Activated naive CD4-positive, alpha-beta T cell treated with anti-CD3 and anti-CD28 coated beads, Interleukin-2, amount 50 U/mL, for 72 hours (primary cell): ENCODE measurements at places on chromosomes 11 and 22. TPM values are rescaled to one million over a fixed set of nuclear protein-coding genes. Genes with fewer than 3 reads are reported as not detected.

GRCh38 chr11:40168414-40168813 lies 1291.0 kb downstream of the LRRC4C start:
- DNase-seq: no peak

OR4D5 gene
- not detected for total RNA-seq

MS4A13 gene
- not detected for total RNA-seq

ATG2A gene
- 26.8 TPM for total RNA-seq

DNA sequence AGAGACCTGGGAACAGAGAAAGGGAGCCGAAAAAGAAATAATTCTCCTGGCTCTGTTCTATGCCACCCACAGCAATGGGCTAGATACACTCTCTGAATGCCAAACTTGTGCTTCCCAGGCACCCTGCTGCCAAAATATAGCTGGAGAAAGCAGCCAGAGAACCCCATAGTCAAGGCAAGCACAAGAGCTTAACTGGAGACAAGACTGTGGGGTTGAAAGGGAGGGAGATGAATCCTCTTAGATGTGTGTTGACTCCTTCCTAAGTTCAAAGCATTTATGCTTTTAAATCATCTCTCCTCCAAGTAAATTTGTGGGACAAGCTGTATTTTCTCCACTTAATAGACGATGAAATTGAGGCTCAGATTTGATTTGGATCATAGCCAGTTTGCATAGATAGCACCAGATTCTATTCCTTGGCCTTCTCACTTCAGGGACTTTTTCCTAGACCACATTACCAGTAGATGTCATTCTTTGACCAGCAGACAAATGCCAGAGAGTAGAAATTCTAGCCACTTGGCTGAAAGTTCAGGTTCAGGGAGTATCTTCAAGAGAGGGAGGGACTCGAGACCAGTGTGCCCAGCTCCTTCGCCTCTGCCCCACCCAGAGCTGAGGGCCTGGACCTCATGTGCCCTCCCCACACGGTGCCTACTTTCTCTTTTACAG lies 16.5 kb upstream of the ETS1 start:
- DNase-seq: no peak

ANKRD49 gene
- total RNA-seq: 18.1 TPM

DNA sequence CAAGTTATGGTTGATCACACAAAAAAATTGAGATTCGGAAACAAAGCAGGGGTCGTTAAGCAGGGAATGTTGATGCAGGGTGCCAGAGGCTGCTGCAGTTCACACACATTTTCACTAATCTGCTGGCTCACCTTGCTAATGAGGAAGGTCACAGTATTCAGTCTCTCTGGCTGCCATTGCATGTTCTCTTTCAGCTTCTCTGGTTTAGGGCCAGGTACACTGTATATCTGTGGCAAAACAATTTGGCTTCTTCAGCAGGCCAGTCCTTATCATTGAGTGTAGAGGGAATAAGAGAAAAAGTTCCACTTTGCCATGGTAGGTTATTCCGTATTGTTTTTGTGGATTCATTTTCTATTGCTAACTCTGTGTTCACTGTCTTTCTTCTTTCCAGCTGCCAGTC lies 283.7 kb upstream of the ANO3 start:
- no peak for DNase-seq

VPREB1 gene
- total RNA-seq: not detected

DNA sequence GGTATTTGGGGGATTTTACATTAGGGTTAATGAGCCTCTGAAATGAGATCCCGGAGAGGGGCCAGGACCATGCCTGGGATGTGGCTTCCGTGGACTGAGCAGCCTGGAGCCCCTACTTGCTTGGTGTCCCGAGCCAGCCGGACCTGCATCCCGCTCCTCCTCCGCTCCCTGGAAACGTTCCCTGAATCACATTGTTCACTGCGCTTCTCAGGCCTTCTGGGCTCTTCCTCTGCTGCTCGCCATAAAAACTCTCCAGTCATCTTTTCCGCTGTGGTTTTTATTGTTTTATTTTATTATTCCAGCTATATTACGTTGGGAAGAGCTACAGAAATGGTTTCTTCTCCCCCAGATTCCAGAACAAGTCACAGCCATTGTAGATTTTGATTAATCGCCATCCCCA lies 13.3 kb upstream of the KCNQ1OT1 start:
- no peak for DNase-seq

ELMOD1 gene
- total RNA-seq: not detected

ACO2 gene
- 100.0 TPM for total RNA-seq

DNA sequence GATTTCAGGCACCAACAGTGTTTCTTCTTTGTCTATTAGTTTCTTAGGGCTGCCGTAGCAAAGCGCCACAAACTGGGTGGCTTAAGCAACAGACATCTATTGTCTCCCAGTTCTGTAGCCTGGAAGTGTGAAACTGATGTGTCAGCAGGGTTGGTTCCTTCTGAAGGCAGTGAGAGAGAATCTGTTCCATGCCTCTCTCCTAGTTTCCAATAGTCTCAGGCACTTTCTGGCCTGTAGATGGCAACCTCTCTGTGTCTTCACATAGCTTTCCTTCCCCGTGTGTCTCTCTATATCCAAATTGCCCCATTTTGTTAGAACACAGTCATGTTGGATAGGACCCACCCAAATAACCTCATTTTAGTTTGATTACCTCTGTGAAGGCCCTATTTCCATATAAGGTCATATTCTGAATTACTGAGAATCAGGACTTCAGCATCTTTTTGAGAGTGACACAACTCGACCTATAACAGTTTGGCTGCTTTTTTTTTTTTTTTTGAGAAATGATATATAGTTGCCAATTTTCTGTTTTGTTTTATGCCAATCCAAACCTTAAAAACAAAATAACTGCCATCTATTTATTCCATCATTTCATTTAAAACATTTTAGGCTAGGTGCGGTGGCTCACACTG lies 108.2 kb downstream of the SLC36A4 start:
- DNase-seq: no peak

TESMIN gene
- total RNA-seq: 6.3 TPM

- no peak for DNase-seq
These were observed 15.1 kb downstream of the OR51E1 start for GRCh38 chr11:4658629-4659445.

GRCh38 chr11:121523581-121524232 lies 70.9 kb upstream of the SORL1-AS1 start:
- DNase-seq: no peak

PLEKHA7 gene
- total RNA-seq: 5.7 TPM

DNA sequence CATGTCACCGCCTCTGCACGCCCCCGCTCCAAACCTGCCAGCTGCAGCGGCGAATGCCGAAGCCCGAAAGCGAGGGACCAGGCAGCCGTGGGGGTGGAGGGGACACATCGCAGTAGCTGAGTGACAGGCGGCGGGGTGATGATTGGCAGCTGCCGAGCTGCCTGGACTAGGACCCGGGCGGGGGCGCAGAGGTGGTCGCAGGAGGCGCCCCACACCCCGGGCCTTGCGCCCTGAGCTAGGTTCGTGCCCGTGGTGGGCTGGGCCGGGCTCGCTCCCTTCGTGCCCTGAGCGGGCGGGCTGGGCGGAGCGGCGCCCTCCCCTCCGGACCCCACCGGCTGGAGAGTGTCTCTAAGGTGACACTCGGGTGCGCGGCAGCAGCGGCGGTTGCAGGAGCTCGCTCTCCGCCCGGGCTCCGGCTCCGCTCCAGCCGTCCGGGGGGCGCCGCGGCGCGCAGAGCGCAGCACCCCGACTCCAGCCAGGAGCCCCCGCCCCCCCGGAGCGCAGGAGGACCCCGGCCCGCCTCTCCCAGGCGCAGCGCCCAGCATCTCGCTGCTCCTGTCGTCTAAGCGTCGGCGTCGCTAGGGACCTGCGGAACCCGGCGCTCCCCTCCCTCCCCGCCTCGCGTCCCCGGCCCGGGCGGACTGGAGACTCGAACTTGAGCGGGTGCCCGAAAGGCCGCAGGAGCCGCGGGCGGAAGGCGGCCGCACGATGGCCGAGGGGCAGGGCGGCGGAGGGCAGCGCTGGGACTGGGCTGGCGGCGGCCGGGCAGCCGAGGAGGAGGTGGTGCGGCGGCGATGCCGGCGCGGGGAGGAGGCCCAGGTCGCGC lies 14.5 kb upstream of the DGKZ start:
- DNase-seq: no peak

ANO5 gene
- 0.02 TPM for total RNA-seq

DNA sequence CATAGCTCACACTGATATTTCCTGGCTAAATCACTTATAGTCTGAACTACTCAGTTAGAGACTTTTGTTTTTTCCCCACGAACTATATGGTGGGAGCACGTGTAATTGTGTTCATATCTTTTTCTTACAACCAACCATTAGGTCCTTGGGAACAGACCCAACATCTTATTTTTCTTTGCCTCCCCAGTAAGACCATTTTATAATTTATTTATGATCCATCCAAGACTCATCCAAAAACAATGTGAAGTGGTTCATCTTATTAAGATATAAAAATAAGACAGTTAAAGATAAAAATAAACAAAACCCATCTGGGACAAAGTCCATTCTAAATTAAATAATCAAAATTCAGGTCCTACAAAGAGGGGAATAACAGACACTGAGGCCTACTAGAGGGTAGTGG lies 90.8 kb downstream of the FAM168A start:
- DNase-seq: no peak

GRCh38 chr11:5603326-5603725 lies 6.9 kb downstream of the TRIM6 start:
- DNase-seq: no peak

FAM227A gene
- total RNA-seq: 1.2 TPM

POU2AF2 gene
- total RNA-seq: not detected

- DNase-seq: no peak
These were observed 10.1 kb upstream of the B4GALNT4 start for GRCh38 chr11:359181-359714.

DERL3 gene
- 5.1 TPM for total RNA-seq

GRIA4 gene
- total RNA-seq: not detected

DNA sequence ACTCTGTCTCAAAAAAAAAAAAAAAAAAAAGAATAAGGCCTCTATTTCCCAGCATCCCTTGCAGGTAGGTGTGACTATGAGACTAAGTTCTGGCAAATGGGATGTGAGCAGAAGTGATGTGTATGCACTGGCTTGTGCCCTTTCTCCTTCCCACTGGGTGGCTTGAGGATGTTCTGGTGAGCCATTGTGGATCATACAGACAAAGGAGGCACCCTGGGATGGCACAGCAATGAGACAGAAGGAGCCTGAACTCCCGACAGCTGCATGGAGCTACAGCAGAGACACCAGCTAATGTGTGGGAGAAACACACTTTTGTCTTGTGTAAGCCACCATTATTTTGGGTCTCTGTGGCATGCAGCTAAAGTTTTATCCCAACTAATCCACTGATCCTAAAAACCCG lies 10.6 kb upstream of the SORL1 start:
- no peak for DNase-seq

OVCH2 gene
- not detected for total RNA-seq

DNA sequence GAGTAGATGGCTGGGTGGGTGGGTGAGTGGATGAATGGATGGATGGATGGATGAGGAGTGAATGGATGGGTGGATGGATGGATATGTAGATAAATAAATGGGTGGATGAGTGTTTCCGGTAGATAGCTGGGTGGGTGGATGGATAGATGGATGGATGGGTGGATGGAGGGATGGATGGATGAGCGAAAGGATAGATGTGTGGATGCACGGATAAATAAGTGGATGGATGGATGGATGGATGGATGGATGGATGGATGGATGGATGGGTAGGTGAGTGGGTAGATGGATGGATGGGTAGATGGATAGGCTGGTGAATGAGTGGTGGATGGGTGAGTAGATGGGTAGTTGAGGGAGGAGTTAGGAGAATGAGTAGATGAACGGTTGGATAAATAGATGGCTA lies 349.3 kb downstream of the MN1 start:
- DNase-seq: no peak

DNA sequence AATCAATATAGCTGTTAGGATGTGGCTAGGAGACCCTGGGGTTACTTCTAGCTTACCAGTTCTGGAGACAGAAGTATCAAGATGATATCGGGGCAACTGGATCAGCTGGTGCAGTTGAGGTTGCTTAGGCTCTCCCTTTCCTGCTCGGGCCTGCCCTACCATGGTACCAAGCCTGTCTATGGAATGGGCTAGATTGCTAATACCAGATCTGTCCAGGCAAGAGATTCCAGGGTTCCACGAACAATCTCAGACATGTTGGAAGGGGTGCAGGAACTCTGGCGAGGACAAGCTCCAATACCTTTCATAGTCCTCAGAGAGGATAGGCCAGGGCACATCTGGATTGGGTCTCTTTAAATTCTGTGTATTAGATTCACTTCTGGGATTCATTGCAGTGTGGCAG lies 53.8 kb downstream of the ADM start:
- DNase-seq: no peak

DENND5A gene
- 66.4 TPM for total RNA-seq

GRCh38 chr11:27456140-27456794 lies 16.3 kb downstream of the LGR4 start:
- no peak for DNase-seq

GRCh38 chr11:70267405-70267950 lies 3.0 kb upstream of the PPFIA1 start:
- no peak for DNase-seq

DNA sequence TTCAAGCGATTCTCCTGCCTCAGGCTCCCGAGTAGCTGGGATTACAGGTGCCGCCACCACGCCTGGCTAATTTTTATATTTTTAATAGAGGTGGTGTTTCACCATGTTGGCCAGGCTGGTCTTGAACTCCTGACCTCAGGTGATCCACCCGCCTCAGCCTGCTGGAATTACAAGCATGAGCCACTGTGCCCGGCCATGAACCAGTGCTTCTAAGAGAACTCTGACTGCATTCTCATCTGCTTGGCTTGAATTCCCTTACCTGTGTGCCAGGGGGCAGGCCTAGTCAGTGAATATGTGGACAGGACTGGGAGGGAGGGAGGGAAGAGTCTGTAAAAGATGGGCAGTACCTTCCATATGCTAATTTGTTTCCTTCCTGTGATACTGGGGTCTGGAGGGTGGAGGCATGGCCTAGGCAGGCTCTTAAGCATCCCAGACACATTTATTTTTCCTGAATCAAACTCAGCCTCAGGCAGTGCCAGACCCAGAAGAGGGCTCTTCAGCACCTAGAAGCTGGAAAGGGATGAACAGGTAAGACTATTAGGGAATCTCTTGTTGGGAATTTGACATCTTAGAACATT lies 6.6 kb downstream of the RPS25 start:
- DNase-seq: no peak

DNA sequence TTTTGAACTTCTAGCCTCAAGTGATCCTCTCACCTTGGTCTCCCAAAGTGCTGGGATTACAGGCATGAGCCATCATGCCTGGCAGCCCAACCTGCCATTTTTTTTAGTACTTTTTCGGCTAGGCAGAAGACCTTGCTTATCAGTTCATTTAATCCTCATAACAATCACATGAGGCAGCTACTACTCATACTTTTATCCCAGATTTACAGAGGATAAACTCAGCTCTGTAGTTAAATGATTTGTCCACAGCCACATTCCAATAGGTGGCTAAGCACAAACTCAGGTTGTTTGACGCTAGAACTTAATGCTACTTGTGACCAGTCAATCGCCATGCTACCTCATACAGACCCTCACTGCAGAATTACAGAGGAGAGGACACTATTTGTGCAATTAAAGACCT lies 28.1 kb downstream of the SBF2 start:
- no peak for DNase-seq
